ENCODE measurements at places on chromosomes 1 and 21.

DNA sequence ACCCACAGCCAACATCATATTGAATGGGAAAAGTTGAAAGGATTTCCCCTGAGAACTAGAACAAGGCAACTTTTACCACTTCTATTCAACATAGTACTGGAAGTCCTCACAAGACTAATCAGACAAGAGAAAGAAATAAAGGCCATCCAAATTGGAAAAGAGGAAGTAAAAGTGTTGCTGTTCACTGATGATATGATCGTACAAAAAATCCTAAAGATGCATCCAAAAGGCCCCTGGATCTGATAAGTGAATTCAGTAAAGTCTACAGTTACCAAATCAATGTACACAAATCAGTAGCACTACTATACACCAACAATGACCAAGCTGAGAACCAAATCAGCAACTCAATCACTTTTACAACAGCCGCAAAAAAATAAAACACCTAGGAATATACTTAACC, 28.3 kb downstream of the RAB3GAP2 start:
- no peak for DNase-seq

DNA sequence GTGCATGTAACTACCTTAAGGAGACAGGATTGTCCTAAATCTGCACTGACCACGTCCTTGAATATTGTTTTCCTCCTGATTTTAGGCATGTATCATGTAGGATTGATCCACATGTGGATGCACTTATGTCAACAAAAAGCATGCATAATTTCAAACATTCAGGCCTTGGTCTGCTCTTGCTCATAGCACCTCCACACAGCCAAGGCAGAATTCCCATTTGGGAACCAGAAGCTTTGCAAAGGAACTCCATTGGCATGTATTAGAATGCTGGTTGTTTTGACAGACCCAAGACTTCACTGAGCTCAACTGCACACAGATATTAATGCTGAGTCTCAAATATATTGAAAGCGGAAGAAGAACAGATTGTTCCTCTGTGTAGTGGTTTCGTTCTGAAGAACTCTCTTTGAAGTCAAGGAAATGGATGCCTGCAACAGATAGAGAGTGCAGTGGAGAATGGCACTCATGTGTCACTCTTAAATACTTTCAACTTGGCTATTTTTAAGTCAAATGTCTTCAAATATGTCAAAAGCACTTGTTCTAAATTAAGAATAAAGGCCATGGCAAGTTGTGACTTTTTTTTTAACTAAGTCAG, 387.6 kb downstream of the LTN1 start:
- DNase-seq: no peak

DNA sequence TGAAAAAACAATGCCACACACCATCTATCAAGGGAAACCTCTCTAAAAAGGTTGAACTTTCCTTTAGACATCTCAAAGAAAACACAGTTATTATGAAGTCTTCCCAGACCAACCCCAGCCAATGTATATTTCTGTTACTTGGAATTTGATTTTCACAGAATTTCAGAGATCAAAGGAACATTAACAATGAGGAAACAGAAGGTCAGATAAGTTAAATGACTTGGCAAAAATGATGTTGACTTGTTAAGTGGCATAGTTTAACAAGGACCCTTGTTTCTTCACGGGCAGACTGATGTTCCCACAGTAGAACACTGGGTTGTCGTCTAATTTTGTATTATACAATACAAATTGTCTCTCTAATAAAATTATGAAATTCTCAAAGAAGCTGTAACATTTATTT, 29.0 kb downstream of the NME7 start:
- no peak for DNase-seq

DNA sequence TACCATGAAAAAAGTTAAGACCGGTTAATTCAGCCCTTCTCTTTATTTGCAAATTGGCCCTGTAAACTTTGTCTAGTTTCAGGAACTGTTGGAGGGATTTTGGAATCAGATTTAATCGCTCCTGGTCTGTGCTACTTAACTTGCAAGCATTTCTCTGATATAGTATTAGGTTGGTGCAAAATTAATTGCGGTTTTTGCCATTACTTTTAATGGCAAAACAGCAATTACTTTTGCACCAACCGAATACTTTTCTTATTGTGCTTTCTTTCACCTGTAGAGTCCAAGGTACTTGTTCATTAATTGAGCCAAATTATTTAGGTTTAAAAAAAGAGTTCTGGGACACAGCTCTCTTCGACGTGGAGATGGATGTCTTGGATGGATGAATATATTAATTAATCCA, 92.8 kb upstream of the HNRNPU start:
- no peak for DNase-seq

DNA sequence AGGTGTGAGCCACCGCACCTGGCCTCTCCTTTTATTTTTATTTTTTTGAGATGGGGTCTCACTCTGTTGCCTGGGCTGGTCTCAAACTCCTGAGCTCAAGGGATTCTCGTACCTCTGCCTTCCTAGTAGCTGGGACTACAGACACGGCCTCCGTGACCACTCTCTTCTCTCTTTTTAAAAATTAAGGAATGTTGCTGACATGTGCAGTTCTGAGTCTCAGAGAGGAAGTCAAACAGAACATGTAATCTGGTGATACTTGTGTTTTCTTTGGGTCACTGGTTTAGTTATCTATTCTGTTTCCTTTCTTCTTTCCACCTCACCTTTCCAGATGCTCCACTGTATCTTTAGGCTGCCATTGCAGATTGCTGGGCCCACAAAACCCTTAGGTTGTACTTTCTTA, 2.7 kb downstream of the WDTC1 start:
- DNase-seq: no peak

DNA sequence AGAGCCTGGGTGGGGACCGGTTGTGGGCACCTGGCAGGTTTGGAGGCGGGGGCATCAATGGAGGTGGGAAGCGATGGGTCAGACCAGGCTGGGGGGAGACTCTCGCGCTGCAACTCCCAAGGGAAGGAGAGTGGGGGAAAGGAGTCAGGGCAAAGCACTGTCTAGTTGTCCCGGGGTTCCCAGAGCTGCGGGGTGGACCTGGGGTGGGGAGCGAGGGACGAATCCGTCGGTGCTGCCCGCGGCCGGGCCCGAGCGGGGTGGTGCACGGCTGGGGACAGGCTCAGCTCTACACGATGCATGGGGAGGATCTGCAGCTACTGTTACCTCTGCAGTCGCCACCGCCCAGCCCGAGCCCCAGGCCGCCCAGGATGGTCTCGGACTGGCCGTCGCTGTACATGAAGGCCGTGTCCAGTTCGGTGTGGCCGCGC, 427 bp downstream of the AKR7A2 start:
- DNase-seq: no peak

DNA sequence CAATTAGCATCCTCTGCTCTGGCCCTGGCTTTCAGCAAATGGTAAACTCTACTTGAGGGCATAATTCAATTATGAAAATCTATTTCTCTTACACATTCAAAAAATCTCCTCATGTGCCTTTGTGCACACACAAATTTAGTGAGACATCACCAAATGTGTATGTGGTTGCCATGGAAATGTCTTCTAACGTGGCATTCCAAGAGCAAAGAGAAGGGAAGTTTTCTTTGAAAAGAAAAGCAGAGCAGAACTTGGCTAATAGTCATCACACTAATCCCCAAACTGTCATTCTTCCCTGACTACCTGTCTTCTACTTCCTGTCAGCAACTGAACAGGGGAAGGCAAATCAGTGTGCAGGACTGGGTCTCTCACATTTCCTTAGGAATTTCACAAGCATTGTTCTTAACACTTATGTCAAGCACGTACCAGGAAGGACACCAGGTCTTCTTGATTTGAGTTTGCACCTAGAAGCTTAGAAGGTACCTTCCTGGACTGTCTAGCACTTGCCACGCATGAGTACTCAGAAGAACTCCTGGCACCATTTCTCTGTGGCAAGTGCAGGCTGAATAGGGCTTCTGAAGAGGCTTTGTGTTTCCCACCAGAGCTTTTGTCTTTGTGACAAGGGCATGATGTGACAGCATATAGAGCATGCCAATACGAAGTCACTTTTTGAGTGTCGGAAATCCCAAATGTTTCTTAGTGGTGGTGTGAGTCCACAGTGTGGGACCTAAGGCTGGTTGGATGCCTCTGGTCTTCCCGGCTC, 32.3 kb downstream of the MAN1C1 start:
- DNase-seq: no peak

DNA sequence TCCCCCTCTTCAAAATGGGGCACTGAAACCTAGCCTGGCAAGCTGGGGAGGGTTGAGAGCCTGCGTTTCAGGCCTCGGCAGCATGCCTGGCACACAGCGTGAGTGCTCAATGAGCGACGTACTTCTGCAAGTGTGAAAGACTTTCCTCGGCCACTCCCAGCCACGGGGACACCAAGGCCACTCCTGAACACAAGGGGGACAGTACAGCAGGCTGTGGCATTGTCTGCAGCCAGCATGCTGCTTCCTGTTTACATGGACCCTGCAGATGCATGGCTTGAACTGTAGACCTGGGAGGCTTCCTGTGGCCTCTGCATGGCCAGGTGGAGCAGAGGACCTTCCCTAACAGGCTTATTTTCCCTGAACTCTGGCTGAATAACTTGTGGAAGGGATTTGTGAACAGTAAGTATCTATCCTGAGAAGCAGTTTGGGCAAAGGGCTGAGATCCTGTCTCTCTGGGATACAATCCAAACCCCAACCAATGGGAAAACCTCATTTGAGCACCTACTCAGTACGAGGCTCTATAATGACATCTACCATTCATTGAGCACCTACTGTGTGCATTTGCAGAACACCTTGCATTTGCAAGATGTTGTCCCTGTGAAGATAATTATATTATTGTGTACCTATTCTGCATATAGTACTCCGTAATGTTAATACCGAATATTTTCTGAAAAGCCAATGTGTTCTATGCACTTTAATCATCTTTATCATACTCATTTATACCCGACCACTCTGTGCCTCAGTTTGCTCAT, 9.9 kb upstream of the HSPG2 start:
- DNase-seq: no peak

- DNase-seq: no peak
These were observed 53.4 kb downstream of the GADD45A start for GRCh38 chr1:67738401-67738800.

Measured in stimulated activated CD8-positive, alpha-beta memory T cell treated with anti-CD3 and anti-CD28 coated beads, Interleukin-7, amount 100 ng/mL, for 4 hours (primary cell).